ENCODE measurements at places on chromosomes 6 and 20.
A peak's percentile ranks its signal among the peaks of the same experiment; 100 is the strongest.

DNA sequence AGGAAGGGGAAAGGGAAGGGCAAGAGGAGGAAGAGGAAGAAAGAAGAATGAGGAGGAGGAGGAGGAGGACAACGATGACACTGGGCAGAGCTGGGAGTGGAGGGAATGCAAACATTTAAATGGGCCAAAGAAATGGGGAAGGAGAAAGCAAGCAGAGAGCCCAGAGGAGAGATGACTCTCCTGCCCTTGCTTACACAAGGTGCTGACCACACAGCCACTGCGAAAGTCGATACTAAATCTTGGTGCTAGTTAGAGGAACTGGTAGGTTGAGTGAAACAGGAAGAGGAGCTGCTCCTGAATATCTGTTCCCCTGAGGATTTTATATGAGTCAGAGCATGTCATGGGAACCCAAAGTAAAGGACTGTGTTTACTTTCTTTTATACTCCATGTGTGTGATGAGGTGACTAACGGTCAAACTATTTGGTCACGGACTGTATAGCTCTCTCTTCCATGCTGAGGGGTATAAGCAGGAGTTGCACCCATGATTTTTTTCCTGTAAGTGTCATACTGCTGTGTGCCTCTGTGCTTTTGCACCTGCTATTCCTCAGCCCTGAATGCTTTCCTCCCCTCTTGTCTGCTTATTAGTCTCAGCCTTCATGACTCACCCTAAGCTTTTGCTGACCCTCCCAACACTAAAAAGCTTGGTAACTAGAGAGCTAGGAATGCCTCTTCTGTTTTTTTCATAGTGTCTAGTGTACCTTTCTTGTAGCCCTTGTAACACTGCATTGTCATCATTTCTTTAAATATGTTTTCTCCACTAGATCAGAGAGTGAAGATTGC is 9.5 kb upstream of the PAQR8 start:
- DNase-seq, result peak; percentile 89

- DNase-seq, result no peak
Measured at GRCh38 chr6:80466981-80467380, 360.5 kb downstream of the BCKDHB start.

- DNase-seq, result no peak
Measured at GRCh38 chr6:129882510-129883023, 21.5 kb upstream of the TMEM244 start.

GRCh38 chr6:135537741-135538301 is 40.3 kb upstream of the AHI1 start:
- DNase-seq, result peak; percentile 40

- DNase-seq, result peak; percentile 96
Measured at GRCh38 chr20:44714701-44715498, at the start of gene CCN5. CCN5 (plus strand) TSS chr20:44715369; CDS start chr20:44715391, 22 bp downstream.

DNA sequence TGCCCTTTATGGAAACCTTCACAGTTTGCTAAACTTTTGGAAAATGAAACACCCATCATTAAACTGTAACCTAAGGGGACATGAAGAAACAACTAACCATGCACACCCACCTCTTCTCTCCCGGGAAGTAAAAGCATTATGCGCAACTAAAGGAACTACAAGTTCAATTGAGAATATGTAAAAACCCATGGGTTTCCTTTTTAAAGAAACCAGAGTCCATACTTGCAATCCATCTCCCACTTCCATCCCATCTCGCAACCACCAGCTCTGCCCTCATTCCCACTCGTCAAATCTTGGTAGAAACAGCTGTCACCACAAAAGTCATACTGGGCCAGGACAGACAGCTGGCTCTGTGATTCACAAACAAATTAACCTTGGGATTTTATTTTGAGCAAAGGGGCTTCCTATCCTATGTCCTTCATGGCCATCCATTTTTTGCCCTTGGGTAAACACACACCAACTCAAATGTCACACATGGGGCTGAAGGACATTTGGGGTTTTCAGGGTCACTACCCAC is 81.5 kb downstream of the HAO1 start:
- DNase-seq, result no peak

GRCh38 chr6:41682056-41682477 is 43.8 kb downstream of the MDFI start:
- DNase-seq, result peak; percentile 82

DNA sequence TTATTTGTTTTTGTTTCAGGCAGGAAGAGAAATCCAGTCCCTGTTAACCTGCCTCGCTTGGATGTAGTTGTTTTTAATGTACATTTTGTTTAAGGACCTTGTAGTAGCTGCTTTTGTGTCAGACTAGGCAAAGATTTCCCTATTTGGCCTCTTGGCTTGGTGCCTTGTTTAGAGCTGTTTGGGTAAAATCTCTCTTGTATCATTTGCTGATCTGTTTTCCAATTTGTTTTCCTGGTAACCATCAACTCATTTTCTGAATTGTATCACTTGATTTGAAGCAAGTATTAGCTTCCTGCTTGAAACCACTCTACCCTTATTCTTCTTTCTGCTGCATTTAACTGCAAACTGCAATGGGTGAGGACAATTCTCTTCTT is 160.7 kb downstream of the ZFAND3 start:
- no peak for DNase-seq

GRCh38 chr6:5937169-5937909 is 69.4 kb downstream of the NRN1 start:
- peak; percentile 61 for DNase-seq

- peak; percentile 8 for DNase-seq
Measured at GRCh38 chr6:3317741-3318211, 59.0 kb downstream of the PSMG4 start.

- no peak for DNase-seq
Measured at GRCh38 chr6:116564921-116565872, 6.1 kb upstream of the RWDD1 start.
